Stimulated activated CD4-positive, alpha-beta T cell treated with anti-CD3 and anti-CD28 coated beads, Interleukin-1b, Interleukin-23, amount 100 ng/mL, for 1 hour (primary cell): ENCODE measurements at places on chromosomes 1 and 21.

GRCh38 chr1:246641394-246641793 is 75.1 kb downstream of the CNST start:
- DNase-seq = no peak

DNA sequence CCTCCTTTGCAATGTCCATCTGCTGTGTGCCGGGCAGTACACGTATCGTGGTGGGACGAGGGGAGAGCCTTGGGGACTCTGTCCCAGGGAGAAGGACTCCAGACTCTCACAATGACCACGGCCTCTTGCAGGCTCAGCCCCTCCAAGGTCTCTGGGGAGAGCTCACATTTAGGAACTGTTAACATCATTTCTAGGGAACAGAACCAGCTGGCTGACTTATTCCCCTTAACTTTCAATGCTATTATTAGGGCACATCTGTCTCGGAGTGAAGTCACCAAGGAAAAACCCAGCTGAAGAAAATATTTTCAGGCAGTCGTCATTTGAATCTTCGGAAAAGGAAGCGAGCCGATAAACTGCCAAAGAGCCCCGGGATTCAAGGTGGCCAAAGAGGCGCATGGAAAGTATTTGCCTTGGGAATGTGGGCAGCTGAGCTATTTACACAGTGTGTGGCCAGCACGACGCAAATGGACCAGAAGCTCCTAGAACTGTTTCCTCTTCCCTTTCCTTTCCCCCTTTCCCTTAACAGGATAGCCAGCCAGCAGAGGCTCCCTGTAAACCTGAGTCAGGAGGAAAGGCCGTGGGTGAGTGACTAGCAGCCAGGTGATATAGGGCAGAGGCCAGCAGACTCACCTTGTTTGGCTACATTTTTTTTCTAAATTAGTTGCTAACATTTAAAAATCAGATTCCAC is 74.5 kb downstream of the ITPKB start:
- no peak for DNase-seq

DNA sequence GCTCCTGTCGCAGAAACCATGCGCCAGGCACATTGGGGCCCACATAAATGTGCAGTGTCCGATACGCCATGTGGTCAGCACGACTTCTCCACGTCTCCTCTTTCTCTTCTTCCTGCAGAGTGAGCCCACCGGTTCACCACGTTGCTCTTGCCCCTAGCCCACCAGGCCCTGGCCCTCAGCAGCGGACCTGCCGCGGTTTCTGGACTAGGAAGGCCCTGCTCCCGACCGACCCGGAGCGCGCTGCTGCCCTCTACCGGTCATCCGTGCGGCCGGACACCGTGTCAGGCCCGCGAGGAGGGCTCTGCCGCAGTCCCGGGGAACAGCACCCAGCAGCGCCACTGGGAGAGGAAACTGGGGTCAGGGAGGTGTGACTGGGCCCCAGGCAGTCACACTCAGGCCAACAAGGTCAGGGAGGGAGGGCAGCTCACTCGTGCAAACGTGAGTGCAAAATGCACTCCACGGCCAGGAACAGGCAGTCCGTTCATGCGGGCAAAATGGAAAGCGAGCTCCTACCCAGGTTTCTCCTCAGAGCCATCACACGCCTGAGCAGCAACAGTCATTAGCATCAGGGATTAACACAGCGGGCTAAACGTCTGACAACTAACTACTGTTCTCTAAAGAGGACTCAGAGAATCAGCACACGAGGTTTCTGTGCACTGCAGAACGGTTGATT is 13.7 kb downstream of the TLR5 start:
- DNase-seq = peak; percentile 53

- DNase-seq = peak; percentile 17
Measured at GRCh38 chr1:241551759-241552638, 19.8 kb downstream of the KMO start.

- DNase-seq = no peak
Measured at GRCh38 chr1:46515576-46515975, 25.9 kb downstream of the DMBX1 start.

GRCh38 chr1:228289996-228290881 is 82.4 kb downstream of the OBSCN start:
- DNase-seq = no peak
